Skeletal muscle cell (primary cell): ENCODE measurements at places on chromosomes 2 and 18.

- no peak for DNase-seq
Measured at GRCh38 chr2:70656421-70657010, 102.9 kb upstream of the TGFA start.

DNA sequence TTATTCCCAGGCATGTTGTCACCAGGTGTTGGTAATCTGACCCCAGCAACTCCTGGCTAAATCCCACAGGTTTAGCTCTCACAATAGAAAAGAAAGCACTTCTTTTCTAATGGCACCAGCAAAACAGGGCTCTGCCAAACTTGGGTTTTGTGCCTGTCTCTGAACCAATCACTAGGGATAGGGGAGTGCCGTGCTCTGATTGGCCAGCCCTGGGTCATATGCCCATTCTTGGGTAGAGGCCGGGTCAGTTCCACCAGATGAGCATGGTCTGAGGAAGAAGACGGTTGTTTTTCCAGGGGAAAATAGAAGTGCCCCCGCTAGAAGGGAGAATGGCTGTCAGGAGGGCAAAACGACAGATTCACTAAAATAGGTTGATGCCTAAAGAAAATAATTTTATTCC is 14.7 kb downstream of the CDK15 start:
- no peak for DNase-seq

GRCh38 chr18:79792096-79792987 is 5.4 kb upstream of the KCNG2 start:
- no peak for DNase-seq

- DNase-seq = no peak
Measured at GRCh38 chr2:157061799-157062198, 195.7 kb upstream of the GALNT5 start.

DNA sequence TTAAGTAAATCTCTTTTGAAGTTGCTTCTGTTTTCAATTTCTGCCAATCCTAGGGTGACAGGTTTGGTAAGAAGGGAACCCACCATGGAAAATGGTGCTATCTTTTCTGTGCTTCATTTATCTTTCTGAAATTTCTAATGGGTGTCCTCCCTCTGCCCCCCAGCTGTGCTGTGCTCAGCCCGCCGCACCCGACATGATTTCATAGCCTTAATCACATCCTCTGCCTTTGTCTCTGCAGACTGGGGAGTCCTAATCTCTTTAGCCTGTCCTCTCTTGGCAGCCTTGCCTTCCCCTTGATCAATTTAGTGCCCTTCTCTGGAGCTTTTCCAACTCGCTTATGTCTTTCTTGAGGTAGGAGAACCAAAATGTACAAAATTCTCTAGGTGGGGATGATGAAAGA is 49.3 kb downstream of the DNMT3A start:
- no peak for DNase-seq

GRCh38 chr2:98137196-98137595 is 50.2 kb downstream of the VWA3B start:
- DNase-seq = no peak

- no peak for DNase-seq
Measured at GRCh38 chr2:152250421-152251100, 75.0 kb upstream of the STAM2 start.

DNA sequence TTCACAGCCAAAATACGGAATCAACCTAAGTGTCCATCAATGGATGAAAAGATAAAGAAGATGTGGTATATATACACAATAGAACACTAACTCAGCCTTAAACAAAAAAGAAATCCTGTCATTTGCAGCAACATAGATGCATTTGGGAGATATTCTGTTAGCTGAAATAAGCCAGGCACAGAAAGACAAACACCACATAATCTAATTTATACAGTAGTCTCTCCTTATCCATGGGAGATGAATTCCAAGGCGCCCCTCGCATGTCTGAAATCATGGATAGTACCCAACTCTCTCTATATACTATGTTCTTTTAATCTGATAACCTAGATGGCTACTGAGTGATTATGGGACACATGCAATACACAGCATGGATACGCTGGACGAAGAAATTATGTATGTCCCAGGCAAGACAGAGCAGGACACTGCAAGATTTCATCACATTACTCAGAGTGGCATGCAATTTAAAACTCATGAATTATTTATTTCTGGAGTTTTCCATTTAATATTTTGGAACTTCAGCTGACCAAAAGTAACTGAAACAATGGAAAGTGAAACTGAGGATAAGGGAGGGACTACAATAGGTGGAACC is 39.5 kb downstream of the ORC4 start:
- DNase-seq = no peak

- no peak for DNase-seq
Measured at GRCh38 chr2:204670756-204671155, 125.5 kb downstream of the PARD3B start.

- DNase-seq = peak; percentile 91
Measured at GRCh38 chr18:67520351-67520921, 3.9 kb upstream of the DSEL start.

DNA sequence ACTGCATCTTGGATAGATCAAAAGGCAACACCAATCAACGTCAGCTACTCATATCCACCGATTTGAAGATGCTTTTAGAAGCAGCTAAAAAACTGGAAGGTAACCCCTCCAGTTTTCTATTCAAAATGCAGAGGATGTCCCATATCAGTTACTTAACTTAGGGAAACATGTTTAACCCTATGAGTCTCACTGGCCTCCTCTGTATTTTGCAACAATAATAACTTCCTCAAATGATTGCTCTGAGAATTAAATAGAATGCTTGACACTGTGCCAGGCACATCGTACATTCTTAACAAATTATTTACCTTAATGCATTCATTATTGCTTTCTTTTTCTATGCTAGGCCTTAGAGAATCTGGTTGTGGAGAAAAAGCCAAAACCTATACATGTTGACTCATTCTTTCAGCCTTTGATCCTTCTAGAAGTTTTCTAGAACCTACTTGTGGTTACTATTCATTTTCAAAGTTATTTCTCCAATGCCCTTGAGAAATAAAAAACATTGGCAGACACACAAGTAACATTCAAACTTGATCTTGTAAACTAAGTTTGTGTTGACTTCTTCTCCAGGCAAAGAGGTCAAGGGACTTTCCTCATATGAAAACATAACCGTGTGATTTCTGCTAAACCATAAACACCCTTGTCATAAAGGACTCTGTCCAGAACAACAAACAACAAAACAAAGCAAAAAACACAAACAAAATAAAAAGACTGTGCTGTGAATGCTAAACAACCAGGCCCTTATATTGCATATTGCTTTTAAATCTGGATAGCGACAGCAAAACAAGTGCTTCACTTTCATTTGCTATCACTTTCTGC is 4.6 kb downstream of the DOCK10 start:
- DNase-seq = peak; percentile 18

DNA sequence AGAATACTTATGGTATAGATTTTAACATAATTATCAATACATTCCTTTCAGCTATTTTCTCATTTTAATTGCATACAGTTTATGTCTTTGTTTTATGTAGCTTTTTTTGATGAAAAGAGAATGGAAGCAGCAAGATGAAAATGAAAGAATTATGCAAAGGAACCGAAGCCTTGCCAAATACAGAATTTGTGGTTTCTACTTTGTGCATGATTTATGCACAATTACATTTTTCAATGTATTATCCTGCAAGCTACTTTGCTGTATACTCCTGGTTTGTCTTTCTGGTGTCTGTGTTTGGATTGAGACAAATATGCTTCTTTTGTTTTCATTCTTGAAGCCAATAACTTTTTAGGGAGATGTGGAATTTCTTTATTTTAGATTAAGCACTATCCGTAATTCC is 1642.6 kb upstream of the CELF4 start:
- no peak for DNase-seq

DNA sequence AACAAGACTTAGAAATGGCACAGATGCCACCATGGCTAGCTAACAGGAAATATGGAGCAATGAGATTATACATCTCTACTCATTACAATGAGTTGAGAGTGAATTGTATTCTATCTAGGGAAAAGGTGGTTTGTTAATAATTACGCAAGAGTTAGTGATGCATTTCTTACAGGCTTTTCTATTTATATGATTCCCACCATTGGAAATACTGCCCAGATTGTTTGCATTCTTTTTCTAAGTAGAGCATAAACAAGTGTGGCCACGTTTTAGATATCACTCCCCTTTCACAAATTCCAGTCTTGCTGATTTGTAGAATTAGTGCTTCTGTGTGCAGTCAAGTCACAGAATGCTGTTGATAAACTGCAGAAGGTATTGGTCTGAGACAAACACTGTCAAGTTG is 56.6 kb downstream of the ZNF804A start:
- peak; percentile 50 for DNase-seq

DNA sequence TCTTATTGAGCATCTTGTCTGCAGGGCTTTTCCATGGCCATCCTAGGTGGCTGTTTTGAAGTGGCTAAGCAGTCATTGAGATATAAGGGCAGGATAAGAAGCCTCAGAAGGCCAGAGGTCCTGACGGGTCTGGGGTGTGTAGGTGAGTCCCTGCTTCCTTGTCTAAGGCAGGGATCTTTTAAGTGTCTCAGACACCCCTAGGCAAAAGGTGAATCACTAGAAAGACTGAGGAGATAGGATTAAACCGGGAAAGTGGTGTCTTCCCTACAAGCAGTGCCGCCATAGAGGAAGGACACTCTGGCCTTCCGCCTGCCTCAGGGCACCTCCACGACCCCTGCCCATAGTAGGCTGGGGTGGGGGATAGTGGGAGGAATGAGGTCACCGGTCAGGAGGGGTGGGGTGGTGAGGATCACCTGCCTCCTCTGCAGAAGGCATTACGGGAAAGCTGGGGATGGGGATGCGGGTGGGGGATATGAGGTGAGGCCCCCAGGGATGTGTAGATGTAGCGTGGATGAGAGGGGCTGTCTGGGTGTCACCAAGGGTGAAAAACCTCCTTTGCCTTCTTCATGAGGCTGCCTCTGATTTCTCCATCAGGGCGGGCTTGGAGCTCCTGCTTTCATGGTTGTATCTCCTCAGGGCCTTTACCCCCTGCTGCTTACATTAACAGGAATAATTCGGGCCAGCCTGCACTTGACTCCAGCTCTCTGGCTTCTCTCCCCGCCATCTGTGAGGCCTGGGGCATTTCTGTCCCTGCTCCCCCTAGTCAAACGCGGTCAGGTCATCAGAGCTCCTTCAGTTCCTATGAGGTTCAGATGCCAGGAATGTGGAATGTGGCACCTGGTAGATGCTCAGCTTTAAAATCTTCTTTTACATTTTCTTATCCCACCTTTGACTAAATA is 244.0 kb downstream of the DYSF start:
- no peak for DNase-seq

GRCh38 chr2:113162173-113162572 is 11.6 kb upstream of the PSD4 start:
- no peak for DNase-seq

GRCh38 chr2:83471655-83472054 is 987.4 kb downstream of the SUCLG1 start:
- DNase-seq = no peak

GRCh38 chr2:224937887-224938286 is 104.4 kb downstream of the DOCK10 start:
- no peak for DNase-seq

DNA sequence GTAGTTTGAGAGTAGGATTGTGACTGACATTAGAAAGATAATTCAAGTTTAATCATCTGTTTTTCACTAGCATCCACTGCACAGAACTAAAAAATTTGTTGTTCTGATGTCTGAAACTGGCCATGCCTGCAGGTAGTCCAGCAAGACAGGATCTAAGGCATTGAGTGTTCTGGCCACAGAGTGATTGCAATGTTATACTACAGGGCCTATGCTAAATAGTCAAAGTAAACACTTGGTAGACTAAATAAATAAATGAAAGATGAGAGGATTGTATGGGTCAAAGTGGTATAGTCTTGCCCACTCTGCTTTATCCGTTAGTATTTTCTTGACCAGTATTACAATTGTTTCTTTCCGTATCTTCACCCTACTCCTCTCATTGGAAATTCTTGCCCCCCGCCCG is 27.6 kb upstream of the FANCL start:
- DNase-seq = no peak

DNA sequence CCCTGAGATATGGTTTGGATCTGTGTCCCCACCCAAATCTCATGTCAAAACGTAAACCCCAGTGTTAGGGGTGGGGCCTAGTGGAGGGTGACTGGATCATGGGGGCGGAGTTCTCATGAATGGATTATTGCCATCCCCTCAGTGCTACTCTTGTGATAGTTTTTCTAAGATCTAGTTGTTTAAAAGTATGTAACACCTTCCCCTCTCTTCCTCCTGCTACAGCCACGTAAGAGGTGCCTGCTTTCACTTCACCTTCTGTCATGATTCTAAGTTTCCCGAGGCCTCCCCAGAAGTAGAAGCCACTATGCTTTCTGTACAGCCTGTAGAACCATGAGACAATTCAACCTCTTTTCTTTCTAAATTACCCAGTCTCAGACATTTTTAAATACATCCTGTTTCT is 16.9 kb downstream of the PUM2 start:
- no peak for DNase-seq

DNA sequence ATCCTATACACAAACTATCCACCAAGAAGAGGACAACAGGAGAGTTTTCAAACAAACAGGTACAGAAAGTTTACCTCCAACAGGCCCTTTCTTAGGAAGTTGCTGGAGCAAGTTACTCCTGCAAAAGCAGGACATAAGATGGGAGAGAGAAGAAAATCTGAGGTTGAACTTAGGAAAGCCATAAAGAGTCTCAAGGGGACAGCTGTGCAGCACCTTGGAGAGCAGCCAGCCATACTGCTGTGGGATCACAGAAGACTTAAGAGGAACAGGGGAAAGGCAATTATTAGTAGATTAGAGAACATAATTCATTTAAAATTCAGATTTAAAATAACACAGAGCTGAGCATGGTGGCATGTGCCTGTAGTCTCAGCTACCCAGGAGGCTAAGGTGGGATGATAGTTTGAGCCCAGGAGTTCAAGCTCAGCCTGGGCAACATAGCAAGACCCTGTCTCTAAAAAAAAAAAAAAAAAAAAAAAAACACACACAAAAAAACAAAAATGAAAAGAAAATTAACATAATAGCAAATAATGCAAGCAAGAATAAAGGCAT is 148.1 kb upstream of the SIX3 start:
- DNase-seq = peak; percentile 1

DNA sequence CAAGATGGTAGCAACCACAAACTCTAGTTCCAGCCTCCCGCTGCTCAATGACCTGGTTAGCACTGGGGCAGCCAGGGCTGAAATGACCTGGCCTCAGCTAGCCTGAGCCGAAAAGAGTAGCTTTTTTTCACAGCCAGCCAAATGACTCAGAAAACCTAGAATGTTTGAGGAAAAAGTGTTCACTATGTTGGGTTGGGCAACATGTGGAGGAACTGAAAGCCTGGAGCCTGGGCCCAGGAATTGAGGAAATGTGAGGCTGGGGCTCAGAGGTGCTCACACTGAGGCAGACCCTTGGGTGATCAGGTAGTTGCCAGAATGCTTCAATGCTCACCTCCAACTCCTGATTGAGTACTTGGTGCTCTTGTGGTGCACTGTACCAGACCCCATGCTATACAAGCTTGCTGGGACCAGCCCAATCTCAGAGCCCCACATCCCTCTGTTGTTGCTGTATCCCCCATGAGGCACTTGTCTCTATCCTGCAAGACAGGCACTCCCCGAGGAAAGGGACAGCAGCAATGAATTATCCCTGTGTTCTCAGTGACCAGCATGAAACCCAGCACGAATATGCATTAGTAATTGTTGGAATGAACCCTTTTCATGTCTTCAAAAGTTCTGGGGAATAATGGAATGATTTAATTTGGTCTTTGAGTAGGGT is 116.2 kb downstream of the USP34 start:
- DNase-seq = no peak

- no peak for DNase-seq
Measured at GRCh38 chr2:169892951-169893350, 65.7 kb downstream of the UBR3 start.
